ENCODE measurements at places on chromosomes 6 and 20.

DNA sequence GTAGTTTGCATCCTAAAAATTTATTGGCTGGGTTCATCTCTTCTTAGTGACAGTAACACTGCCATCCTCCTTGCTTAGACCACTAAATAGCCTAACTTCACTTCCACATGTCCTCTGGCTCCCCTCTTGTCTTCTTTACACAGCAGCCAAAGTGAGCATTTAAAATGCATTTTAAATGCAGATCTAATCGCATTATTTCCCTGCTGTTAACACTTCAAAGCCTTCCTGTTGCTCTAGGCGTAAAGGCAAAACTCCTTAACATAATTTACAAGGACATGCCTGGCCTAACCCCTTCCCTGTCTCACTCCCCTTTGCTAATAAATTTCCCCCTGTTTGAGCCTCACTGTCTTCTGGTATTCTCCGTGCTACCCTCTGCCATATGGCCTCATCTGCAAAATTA, 26.5 kb downstream of the NKAIN2 start:
- no peak for DNase-seq

GRCh38 chr20:63232235-63233060, 3.3 kb upstream of the BIRC7 start:
- no peak for DNase-seq

DNA sequence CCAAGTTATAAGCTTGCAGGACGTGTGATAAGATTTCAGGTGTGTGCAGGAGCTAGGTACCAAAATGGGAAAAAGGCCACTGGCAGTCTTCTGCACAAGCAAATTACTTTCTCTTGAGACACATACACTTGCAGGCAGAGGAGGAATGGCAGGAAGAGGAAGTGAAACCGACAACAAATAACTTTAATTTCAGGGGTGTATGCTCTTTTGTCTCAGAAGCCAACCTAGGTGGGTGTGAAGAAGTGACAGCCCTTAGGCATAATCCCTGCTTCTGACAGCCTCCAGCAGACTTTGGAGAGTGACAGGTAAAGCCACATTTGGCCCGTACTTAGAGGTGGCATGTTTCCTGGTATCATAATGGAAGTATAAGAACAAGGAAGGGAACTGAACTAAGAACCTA, 118.8 kb upstream of the TRAF3IP2 start:
- DNase-seq: peak; percentile 48

GRCh38 chr20:62236766-62237513, 1.4 kb upstream of the OSBPL2 start:
- DNase-seq: no peak

DNA sequence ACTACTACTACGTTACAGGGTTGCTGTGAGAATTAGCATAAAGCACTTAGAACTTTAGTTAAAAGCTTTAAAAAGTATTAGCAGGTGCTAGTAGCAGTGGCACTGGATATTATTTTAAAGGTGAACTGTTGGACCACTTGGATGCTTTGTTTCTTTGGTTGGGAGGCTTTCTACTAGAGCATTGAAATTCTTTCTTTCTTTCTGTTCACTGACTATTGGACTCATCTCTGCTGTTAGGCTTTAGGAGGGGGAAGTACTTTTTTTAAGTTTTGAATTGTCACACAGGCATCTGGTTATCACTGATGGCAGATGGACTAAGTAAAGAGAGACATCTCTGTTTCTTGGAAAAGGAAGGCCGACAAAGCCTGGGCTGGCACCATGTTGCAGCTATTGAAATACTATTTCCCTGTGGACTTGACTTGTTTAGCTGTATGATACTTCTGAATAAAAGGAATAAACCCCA, 4.8 kb downstream of the TBPL1 start:
- DNase-seq: no peak

DNA sequence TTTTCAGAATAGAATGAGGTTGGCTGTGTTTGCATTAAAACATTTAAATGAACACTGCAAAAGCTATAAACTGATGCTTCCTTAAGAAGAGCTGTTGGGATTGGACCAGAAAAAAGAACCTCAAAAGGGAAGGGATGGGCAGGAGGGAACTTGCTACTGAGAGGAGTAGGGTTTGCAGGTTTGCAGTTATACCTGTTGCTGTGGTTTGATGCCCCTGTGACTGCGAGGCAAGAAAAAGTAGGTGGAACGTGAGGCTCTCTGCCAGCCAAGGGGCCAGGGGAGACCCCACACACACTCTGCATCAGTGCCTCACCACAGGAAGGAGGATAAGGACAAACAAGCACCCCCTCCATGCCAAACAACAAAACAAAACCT, 197.2 kb downstream of the BCAS1 start:
- DNase-seq: peak; percentile 18

DNA sequence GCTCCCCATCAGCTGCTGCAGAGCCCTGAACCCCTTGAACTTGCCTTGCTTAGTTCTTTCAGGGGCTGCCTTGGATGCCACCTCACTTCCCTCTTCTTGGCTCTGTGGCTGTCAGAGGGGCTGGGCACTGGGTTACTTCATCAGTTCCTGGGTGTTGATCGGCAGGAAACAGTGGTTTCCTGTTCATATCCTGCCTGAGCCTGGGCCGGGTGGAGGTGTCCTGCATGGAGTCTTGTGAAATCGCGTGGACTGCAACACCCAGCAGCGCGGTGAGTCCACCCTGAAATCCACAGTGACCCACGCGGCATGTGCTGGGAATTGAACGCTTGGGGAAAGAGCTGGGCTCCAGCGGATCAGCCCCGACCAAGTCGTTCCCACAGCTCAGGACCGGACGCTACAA, 97.5 kb downstream of the CDH26 start:
- peak; percentile 68 for DNase-seq

DNA sequence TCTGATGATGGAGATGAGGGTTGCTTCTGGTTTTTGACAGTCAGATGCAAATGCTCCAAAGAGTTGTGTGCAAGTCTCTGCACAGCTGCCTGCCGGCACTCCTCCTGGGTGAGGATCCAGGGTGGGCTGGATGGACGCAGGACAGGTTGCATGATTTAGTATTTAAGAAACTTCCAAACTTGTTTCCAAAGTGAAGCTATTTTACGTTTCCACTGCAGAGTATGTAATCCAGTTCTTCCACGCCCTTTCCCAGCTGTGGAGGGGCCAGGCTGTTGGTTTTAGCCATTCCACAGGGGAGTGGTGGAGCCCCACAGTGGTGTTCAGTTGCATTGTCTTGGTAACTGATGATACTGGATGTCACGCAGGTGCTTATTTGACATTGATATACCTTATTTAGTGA, 157.3 kb downstream of the THBS2 start:
- no peak for DNase-seq

- no peak for DNase-seq
Measured at GRCh38 chr6:104606361-104606760, 253.4 kb downstream of the HACE1 start.

DNA sequence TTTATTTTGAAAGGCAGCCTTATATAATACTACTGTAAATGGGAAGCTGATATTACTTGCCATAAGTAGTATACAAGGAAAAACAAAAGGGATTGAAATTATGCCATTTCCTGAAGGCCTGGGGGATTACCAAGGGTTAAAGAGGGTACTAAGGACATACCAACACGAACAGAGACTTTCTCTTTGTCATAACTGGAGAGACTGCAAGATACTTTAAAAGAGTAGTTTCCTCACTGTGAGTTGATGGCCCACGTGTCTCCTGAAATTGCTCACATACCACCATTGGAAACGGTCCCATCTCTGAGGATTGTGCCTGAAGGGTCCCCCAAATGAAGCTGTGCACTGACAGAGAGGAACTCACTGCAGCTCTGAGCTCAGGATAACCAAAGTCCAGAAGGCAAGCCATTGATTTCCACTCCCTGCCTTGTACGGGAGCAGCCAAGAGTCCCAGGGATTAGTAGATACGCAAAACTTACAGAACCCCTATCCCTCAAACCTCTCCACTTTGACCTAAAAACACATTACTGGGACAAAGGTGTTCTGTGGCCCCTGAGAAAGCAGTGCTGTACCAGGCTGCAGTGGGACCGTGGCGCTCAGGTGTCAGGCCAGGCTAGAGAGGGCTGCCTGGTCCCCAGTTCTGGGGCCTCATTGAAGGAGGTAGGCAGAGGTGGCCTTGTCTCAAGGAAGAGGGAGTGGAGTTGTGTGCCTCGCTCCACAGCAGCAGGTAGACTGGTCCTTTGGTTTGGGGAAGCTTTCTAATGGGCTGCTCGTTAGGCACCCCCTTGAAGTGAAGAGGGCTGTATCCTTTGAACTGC, 15.2 kb downstream of the PSMG4 start:
- no peak for DNase-seq

GRCh38 chr20:33160681-33161080, 7.3 kb upstream of the BPIFA2 start:
- DNase-seq: no peak

DNA sequence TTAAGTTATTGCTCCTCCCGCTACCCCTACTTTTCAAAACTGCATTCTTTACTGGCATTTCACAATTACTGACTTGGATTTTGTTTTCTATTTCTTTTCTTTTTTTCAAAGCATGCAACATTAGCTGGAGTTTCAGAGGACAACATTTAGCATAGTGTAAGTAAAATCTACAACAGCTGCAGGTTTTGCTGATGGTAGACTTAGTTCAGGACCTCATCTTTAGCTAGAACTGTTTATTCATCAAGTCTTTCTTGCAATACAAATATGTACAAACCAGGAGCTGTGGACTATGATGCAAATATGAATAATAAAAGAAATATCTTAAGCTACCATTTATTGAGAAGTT, 728 bp upstream of the CEP162 start:
- DNase-seq: no peak

All from CD4-positive, alpha-beta T cell treated with Interleukin-21 for 1 hour (primary cell).